Activated CD8-positive, alpha-beta T cell treated with anti-CD3 and anti-CD28 coated beads, Interleukin-2, amount 10 ng/mL, durations not matched to agents 7 days and 5 days (primary cell): ENCODE measurements at places on chromosomes 16 and 17. TPM values are rescaled to one million over a fixed set of nuclear protein-coding genes. Genes with fewer than 3 reads are reported as not detected.

- DNase-seq, result no peak
These were observed 211.3 kb downstream of the CA10 start for GRCh38 chr17:51947160-51947735.

- DNase-seq, result no peak
These were observed 11.6 kb upstream of the RNF213 start for GRCh38 chr17:80248894-80249710.

GRCh38 chr16:80015566-80015965, 415.0 kb upstream of the MAF start:
- no peak for DNase-seq

DNA sequence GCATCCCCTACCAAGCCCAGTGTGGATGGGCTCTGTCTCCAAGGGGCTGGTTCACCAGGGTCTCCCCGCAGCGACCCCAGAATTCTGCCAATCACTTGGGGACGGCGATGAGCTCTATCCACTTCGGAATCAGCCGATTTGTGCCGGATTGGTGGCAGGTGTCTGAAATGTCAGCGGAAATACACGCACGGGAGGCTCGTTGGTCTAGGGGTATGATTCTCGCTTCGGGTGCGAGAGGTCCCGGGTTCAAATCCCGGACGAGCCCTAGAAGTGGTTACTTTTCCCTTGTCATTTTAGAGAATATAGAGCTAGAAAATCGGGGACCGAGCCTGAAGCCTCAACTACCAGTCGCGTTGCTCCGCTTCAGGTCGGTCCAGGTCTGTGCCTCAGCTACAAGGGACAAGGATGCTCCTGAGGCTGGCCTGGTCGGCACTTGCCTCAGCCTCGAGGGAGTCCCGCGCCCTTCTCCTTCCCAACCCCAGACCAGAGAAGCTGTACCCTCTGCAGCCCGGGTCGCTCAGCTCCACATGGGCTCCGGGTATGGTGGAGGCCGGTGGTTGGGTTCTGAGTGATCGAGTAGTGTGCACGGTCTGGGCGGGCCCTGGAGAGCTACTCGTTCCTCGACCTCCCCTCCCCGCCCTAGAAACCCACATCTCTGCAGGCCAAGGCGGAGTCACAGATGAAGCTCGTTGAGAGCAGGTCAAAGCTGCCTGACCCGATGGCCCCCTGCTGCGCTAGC, 16.0 kb upstream of the OR1F1 start:
- DNase-seq, result peak; percentile 61

DNA sequence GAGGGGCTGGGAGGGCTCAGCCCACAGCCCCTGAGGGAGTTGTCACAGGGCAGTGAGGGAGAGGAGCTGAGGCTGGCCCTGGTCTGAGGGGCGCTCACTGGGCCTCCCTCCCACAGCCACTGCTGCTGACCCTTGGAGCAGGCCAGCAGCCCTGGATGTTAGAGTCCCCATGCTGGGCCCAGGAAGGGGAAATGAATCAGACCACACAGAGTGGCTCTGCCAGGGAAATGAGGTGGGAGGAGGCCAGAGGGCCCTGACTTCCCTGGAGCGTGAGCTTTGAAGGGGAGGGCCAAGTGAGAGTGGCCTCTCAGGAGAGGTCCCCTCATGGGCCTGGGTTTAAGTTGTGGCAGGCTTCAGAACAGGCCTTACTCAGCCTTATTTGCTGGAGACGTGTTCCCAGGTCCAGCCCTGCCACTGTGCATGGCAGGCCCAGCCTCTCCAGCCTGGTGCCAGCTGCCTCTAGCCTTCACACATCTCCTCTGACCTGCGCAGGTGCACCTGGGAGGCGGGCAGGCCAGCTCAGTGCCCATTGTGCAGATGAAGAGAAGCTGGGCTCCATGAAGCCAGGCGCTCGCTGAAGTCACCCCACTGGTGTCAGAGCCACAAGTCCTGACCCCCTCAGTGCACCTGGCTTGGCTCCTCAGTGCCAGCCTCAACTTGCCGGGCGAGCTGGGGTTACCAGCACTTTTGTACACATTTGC, 15.4 kb downstream of the GPT2 start:
- no peak for DNase-seq

GRCh38 chr17:75783069-75783783, 1.4 kb upstream of the UNK start:
- peak; percentile 42 for DNase-seq

RCVRN gene
- not detected for total RNA-seq

HBM gene
- total RNA-seq, result not detected

- no peak for DNase-seq
These were observed 41.2 kb downstream of the NFATC3 start for GRCh38 chr16:68126395-68126794.

- DNase-seq, result no peak
These were observed 61.5 kb downstream of the MYOCD start for GRCh38 chr17:12727076-12727760.

DNA sequence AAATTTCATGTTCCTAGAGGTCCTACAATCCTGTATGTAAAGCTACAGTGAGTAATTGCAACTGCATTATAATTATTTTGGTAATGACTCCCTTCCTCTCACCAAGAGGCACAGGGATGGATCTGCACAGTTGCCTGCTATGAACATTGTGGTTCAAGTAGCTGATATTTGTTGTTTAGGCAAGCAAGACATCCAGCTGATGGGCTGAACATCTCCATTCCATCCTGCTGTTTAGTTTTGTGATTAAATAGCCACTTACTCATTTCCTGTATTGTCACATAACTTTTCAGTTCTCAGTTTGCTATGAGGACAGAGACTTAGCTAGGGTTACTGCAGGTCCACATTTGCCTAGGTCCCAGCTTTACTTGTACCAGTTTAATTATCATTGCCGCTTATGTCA, 181.2 kb upstream of the TBX2 start:
- no peak for DNase-seq

DNA sequence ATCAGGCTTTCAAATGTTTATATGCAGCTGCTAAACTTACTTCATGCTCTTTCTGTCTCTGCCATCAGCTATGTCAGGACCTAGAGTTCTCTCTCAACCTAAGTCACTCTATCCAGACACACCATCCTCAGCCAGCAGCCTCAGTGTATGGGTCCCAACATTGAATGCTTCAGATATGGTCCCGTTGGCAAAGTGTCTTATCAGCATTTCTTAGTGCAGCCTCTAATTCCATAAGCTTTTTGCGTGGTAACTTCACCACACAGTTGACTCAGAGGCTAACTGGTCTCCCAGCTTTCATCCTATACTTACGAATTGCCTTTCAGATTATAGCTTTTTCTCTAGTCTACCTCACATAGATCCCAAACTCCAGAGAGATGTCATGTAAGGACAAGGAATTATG, 402.9 kb upstream of the EEF2KMT start:
- DNase-seq, result no peak

DNA sequence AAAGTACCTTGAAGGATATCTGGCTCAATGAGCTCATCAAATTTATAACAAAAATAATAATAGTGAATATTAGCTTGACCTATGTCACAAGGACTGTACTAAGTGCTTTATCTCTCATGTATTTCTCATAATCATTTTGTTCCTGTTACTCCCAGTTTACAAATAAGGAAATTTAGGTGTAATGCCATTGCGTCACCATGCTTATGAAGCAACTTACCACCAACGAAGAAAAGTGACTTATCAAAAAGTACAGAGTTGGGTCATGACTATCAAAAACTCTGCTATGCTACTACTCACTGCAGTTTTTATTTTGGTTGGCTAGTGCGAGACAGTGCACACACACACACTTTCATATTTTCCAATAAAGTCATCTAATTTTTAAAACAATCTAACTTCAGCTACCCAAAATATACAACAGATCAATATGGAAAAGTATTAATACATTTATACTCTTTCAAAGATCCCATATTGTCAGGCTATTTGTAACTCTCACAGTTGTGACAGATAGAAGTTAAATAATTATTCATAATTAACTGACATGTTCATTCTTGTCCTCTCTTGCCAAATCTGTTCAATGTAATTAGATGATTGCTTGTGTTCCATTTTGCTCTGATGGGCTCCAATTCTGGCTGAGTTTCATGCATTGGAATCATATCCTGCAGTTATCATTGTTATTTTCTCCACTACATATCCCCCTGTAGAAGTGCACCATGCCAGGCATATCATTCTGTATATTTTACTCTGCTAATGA, 119.4 kb downstream of the KCNJ2 start:
- no peak for DNase-seq

WFDC1 gene
- not detected for total RNA-seq

- DNase-seq, result no peak
These were observed 53.3 kb upstream of the LYRM9 start for GRCh38 chr17:27946513-27946912.

CNGB1 gene
- total RNA-seq, result not detected

GRCh38 chr17:31318851-31319661, 2.4 kb downstream of the EVI2A start:
- DNase-seq, result no peak

DNA sequence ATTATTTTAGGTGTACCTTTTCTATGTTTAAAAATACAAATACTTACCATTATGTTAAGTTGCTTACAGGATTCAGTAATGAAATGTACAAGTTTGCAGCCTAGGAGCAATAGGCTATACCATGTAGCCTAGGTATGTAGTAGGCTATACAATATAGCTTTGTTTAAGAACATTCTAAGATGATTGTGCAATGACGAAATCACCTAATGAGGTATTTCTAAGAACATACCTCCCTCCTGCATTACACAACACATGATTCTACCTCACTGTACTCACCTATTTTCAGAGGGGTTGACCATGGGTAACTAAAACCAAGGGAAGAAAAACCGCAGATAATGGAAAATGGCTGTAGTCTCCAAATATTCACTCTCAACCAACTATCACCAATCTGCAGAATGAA, 35.3 kb upstream of the TBC1D3K start:
- no peak for DNase-seq

- no peak for DNase-seq
These were observed 29.9 kb upstream of the OR1G1 start for GRCh38 chr17:3157218-3157617.

CETP gene
- not detected for total RNA-seq

- DNase-seq, result no peak
These were observed 49.1 kb downstream of the KATNIP start for GRCh38 chr16:27598931-27599565.

- no peak for DNase-seq
These were observed 12.8 kb upstream of the RANGRF start for GRCh38 chr17:8275421-8276290.

DNA sequence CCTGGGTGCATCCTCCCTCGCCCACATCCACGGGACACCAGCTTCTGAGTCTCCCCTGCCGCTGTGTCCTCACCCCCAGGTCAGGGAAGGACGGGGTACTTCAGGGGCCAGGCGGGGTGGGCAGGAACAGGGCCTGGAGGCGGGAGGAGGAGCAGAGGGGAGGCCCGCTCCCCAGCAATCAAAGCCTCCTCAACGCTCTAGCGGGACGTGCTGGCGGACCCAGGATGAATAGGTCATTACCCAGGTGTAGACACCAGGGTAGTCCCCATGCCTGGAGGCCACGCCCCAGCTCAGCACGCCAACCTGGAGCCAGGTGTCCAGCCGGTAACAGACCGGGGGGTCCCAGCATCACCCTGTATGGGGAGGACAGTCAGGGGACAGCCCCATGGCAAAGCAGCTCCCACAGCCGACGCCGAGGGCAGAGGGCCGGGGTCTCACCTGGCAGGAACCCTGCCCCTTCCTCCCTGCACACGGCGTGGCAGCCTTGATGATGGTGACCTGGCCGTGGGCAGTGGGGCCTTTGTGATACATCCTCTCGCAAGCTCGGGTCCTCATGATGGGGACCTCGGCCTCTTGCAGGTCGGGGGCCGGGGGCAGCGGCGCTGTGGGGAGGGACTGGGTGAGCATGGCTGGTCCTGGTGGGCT, 24.2 kb downstream of the TPSD1 start:
- DNase-seq, result no peak

AGRP gene
- total RNA-seq, result not detected

DNA sequence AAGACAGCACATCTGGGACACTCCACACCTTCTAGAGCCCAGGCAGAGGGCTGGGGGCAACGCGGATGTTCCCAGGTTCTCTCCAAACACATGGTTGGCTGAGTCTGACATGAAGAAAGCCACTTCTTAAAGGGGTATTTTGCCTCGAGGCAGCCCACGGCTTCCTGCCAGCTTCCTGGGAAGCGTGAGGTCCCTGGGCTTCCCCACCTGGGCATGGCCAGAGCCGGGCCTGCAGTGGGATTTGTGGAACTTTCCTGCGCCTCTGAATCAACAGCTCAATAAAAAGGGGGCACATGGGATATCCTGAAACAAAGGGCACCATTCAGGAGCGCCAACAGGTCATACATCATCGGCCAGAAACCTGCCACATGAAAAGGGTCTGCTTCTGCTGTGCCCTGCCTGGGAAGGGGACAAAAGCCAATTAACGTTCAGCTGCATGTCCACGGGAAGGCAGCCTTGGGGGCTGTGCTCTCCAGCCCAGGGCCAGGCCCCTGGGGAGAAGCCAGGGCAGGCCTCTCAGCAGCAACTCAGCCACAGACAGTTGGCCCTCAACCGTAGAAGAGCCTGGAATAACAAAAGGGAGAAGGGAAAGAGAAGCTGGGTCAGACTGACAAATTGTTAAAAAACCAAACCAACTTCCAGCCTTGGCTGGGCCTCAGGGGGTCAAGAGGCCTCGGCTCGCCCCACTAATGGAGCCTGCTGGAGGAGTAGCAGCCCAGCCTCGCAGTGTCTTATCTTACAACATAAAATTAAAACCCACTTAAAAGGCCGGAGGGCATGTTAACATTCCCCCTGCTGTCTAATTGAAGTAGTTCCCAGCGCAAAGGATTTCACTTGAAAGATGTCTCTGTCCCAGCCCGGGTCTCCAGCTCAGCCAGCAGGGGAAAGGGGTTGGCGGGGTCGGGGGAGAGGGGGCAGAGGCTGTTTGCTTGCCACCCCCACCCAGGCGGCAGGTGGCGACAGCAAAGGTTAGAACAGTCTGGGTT, 34.2 kb downstream of the TBX4 start:
- DNase-seq, result no peak

PRSS27 gene
- 0.70 TPM for total RNA-seq

CANT1 gene
- total RNA-seq, result 78.5 TPM

DNA sequence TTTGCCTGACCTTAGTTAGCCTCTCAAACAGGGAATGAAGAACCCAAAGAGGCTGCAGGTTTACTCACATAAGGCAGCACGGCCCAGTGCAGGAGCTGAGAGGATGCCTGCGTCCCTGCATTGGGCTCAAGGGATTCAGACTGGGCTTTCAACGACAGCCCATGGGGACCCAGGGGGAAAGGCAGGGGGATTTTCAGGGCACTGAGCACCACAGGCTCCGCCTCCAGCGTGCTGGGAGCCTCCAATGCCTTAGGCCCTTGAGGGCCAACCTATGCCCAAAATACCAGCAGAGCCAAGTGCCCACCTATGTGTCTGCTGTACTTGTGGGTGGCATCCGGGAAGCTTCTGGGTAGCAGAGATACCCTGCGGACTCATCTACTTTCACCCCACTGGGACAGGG, 22.3 kb downstream of the DCAKD start:
- DNase-seq, result no peak

DNA sequence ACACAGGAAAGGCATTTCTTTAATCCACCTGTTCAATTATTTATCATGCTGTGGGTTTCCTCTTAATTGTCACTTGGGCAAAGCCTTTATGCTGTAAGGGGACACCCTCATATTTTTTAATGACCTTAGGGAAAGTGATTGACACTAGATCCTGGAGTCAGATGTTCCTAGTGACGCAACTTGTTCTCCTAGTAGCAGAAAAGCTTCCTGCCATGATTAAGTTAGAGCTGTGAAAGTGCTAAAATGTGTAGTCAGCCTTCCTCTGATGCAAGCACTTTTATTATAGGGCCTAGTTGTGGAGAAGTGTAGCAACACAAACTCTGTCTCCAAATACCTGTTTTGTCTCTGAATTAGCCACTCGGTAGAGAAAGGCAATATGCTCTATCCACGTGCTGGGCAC, 12.3 kb downstream of the TMEM100 start:
- no peak for DNase-seq

CD300E gene
- total RNA-seq, result not detected

- no peak for DNase-seq
These were observed 10.9 kb upstream of the ARL2BP start for GRCh38 chr16:57233944-57234706.
